ENCODE measurements at places on chromosomes 7 and 10.

- DNase-seq, result no peak
Measured at GRCh38 chr7:158774952-158775351, 54.4 kb downstream of the ESYT2 start.

DNA sequence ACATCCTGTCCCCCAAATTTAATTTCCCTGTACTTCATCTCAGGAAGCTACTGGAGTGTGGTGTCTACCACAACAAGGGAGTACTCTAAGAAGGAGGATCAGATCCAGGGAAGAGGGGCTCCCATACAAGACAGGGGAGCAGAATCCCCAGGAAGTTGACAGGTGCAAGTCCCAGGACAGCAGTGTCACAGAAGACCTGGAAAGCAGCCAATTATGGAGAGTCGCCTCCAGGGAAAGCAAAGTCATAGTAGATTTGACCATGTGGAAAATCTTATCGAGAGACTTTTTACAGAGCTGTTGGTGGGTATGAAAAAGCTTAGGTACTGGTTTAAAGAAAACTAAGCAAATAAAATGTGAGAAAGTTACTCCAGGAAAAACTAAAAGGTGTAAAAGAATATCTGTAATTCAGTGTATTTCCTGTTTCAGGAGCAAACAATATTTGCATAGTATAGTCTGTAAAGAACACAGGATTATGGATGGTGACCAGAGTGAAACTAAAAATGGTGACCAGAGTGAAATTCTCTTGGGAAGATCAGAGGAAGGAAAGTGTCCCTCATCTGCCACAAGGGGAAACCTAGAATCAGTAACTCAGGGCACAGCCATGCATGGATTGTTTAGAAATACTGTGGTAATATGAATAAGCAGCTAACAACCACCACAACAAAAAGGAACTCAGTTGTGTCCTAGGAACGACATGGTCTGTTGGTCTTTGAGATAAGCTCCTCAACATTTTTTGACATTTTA, 44.5 kb downstream of the LANCL2 start:
- DNase-seq, result no peak

DNA sequence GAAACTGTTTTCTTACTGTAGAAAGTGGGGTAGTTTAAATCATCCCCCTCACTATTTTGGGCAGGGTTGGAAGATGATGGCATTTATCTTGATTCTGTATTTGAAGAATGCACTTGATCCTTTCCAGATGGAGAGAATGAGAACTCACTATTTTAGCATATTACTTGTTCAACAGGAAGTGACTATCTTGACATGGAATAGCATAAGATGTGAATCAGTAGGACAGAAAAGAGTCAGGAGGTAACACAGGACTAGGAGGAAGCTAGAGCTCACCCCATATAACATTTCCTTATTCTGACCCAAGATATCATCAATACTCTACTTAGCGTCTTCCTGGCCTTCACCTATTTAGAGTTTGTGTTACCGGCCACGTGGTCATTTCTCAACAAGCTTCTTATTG, 400.2 kb downstream of the PHTF2 start:
- DNase-seq, result no peak

- no peak for DNase-seq
Measured at GRCh38 chr10:60877777-60878120, 66.2 kb downstream of the RHOBTB1 start.

DNA sequence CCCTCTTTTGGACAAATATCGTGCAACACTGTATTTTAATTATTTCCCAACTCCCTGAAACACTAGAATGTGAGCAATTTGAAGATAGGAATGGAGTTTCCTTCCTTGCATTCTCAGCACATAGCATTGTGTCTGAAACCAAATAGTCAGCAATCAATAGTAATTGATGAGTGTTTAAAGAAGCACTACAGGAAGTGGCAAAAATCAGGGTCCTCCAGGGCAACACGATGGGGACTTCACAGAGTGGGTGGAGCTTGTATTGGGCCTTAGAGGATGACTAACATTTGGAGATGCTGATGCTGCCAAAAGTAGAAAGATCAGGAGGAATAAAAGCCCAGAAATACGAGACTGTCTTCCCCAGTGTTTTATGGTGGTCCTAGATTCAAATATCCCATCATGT, 94.9 kb downstream of the NPSR1 start:
- DNase-seq, result no peak

DNA sequence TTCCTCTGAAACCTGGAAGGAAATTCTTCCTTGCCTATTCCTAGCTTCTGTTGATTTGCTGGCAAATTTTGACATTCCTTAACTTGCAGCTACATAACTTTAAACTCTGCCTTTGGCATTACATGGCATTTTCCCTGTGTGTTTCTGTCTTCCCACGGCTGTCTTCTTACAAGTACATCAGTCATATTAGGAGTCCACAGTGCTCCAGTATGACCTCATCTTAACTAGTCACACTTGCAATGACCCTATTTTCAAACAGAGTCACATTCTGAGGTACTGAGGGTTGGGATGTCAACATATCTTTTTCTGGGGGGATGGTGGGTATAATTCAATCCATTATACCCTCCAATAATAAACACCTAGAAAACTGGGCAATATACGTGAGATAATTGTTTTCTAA, 37.4 kb upstream of the EPHB6 start:
- DNase-seq, result no peak

- no peak for DNase-seq
Measured at GRCh38 chr7:2810682-2811415, 33.3 kb downstream of the GNA12 start.

DNA sequence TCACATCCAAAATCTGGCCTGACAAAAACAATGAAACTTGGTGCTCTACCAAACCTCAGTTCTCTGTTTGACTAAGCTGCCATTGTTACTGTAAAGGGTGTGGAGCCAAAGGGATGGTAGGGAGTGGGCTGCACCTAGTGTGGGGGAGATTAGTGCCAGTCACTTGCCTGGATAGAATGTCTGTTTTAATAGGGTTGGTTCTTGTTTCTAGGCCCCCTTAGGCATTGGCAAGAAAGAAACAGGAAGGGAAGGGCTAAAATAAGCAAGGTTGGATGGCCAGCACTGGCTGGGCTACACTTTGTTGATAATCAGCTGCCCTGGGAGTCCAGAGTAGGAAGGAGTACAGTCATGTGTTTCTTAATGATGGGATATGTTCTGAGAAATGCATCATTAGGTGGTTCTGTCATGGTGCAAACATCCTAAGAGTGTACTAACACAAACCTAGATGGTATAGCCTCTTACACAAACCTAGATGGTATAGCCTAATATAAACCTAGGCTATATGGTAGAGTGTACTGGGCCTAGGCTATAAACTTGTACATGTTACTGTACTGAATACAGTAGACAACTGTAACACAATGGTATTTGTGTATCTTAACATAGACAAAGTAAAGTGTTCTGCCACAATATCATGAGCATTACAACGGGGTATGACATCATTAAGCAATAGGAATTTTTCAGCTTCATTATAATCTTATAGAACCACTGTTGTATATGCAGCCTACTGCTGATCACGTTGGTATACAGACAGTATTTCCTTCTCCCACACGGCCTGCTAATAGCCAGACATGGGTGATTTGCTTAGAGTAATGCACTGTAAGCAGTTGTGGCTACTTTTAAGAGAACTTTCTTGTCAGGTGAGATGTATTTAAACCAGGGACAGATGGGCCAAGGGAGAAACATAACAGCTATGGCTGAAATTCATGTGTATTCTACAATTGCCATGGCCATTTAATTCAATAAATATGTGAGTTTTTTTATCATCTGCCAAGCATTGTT, 15.4 kb downstream of the BBIP1 start:
- no peak for DNase-seq

GRCh38 chr7:70387217-70387616, 744.7 kb upstream of the GALNT17 start:
- no peak for DNase-seq

- no peak for DNase-seq
Measured at GRCh38 chr7:77823787-77824186, 25.2 kb downstream of the PHTF2 start.

GRCh38 chr7:155665957-155666287, 21.5 kb downstream of the RBM33 start:
- DNase-seq, result no peak

- DNase-seq, result no peak
Measured at GRCh38 chr10:110151467-110151866, 55.9 kb upstream of the MXI1 start.

- DNase-seq, result no peak
Measured at GRCh38 chr7:20201380-20201779, 15.8 kb downstream of the MACC1 start.

DNA sequence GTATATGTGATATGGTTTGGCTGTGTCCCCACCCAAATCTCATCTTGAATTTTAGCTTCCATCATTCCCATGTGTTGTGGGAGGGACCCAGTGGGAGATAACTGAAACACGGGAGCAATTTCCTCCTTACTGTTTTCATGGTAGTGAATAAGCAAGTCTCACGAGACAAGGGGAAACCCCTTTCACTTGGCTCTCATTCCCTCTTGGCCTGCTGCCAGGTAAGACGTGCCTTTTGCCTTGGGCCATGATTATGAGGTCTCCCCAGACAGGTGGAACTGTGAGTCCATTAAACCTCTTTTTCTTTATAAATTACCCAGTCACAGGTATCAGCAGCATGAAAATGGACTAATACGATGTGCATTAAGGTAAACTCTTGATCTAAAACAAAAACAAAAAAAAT, 357.1 kb upstream of the AOAH start:
- peak; percentile 35 for DNase-seq

DNA sequence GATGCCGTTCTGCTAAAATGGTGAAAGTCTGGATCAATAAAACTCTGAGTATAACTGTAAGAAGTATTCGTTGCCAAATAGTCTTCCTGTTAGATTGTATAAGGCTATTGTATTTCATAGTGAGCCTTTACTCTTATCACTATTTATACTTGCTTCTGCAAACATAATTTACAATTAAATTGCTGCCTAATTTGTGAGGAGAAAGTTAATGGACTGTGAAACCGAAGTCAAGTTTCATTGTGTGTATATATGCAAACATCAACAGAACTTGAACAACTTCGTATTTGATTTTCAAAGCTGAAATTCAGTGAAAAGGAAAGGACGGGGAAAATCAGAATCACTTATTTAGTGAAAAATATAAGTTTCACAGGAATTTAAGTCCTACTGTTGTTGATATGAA, 135.9 kb upstream of the CCDC6 start:
- no peak for DNase-seq

DNA sequence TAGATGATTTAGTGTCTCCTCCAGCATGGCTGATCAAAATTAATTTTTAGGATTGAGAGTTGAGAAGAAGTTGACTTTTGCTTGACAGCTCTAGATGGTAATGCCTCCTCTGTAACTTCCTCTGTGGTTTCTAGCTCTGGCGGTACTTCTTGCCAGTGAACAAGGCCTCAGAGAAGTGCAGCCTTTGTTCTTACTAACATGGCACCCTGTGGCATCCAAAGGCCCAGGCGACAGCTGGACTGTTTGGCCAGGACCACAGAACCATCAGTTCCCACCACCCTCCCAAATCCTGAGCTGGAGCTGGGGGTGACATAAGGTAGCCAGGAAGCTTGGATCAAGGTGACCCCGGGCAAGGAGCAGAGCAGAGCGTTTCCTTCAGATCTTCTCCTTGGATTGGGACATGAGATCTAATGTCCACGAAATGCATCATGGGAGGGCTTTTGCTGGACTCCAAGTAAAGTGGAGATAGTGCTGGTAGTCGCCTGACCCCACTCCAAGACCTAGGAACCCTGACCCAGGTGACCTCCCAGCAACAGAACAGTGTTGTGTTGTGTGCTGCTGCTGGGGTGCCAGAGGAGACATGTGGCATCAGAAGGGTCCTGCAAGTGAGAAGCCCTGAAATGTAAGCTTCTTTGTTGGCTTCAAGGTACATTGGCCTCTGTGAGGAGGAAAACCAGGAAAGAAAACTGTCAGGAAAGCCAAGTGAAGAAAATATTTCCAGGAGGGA, 41.8 kb downstream of the APBB1IP start:
- DNase-seq, result no peak

- DNase-seq, result no peak
Measured at GRCh38 chr10:12709521-12709963, 292.0 kb downstream of the CCDC3 start.

DNA sequence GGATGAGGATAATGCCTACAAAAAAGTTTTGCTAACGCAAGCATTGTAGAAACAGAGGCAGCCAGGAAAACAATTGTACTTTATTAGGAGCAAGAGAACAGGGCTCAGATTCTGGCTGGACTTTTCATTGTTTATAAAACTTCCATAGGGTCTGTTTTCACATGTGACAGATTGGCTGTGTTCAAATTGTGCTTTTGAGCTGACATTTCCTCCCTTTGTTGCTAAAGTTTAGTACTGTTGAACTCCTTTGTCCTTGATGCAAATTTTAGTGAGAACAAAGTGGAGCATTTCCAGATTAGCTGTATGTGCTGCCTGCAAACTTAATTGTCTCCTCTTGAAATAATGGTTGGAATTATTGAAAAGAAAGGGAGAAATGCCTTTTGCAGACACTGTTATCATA, 221.0 kb upstream of the FZD1 start:
- DNase-seq, result no peak

DNA sequence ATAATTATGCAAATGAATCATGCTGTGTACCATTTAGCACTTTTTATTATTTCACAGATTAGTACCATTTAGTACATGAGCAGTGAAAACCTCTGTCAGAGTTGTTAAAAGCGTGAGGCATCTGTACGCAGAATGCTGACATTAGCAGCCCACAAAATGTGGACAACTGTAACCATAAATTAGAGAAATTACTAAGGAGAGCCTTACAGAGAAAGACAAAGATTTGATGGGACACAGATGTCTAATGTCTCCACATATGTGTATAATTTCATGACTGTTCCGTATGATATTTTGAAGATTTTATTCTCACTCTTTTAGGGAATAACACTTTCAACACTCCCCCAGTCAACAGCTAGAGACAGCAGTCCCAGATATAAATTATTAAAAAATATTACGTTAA, 414.0 kb upstream of the ANKRD30A start:
- DNase-seq, result no peak

DNA sequence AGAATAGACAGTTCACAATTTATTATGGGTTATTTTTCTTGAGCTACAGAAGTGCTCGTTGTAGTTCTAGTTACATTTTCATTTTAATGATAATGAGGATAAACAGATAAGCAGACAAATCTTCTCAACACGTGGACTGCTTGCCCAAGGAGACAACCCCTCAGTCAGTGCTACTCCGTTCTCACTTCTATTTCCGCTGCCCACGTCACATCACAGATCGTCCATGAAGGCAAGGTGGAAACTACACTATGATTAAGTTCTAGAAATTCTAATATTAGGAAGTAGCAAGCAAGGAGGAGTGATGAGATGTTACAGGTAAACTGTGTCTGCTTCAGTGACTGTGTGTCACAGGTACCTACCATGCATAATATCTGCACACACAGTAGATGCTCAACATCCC, 210.5 kb downstream of the CHCHD3 start:
- no peak for DNase-seq

Measured in stimulated activated CD4-positive, alpha-beta T cell treated with anti-CD3 and anti-CD28 coated beads, Interleukin-12 subunit alpha, Interleukin-12 subunit beta, amount 100 ng/mL, for 24 hours (primary cell).